ENCODE measurements at places on chromosomes 6 and 20. TPM values are rescaled to one million over a fixed set of nuclear protein-coding genes. Genes with fewer than 3 reads are reported as not detected.

The PPIL6 gene
- 8.8 TPM for total RNA-seq

GRCh38 chr6:135319819-135320218 lies 138.7 kb downstream of the MYB start:
- no peak for DNase-seq

DNA sequence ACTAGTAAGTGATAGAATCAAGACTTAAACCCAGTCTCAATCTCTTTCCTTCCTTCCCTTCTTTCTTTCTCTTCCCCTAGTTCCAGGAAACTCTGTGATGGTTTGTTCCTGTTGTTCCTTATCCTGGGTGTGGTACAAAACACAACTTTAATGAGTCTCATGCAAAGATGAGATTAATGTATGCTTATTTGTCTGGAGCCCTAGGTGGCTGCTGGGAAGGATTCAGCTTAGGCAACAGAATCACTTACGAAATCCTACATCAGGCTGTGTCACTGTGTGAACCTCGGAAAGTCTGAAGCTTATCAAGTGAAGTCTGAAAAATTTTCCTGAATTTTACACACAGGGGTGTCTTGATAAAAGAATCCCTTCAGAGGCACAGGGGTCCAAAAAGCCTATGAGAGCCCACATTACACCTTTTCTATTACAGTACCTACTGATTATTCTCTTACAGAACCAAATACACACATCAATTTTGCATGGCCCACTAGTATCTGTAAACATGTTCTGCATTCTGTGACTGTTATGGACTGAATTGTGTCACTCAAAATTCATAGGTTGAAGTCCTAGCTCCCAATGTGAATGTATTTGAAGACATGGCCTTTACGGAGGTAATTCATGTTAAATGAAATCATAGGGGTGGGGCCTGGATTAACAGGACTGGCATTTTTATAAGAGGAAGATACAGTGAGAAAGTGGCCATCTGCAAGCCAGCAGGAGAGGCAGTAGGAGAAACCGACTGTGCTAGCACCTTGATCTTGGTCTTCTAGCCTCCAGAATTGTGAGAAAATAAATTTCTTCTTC lies 144.7 kb downstream of the MYB start:
- DNase-seq: no peak

DNA sequence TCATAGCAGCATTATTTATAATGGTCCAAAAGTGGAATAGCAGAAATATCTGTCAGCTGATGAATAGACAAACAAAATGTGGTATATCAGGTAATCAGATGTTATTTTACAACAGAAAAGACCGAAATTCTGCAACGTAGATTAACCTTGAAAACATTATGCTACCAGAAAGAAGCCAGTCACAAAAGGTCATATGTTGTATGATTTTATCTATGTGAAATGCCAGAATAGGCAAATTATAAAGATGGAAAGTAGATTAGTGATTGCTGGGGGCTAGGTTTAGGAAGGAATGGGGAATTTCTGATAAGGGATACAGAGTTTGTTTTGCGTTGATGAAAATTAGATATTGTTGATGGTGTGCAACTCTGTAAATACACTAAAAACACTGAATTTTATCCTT lies 165.0 kb upstream of the STMND1 start:
- DNase-seq: no peak

- no peak for DNase-seq
Observed at GRCh38 chr20:61106438-61106837, 145.6 kb upstream of the CDH4 start.

GRCh38 chr6:73586416-73586974 lies 65.7 kb upstream of the EEF1A1 start:
- peak; percentile 21 for DNase-seq

GRCh38 chr6:111129013-111129412 lies 41.7 kb downstream of the SLC16A10 start:
- DNase-seq: peak; percentile 75

DNA sequence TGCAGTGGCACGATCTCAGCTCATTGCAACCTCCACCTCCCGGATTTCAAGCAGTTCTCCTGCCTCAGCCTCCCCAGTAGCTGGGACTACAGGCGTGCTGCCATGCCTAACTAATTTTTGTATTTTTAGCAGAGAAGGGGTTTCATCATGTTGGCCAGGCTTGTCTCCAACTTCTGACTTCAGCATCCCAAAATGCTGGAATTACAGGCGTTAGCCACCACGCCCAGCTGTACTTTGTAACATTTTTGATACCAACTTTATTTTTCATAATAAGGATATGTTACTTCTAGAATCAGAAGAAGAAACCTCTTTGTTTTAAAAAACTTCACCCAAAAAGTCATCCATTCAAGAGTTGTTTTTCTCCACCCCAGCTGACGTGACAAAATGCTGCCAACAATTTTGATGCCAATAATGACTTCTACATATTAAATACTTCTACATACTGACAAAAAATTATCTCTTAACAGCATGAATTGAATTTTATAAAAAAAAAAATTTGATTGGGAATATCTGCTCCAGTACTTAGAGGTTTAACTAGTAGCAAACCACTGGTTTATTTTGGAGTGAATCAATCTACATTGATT lies 22.5 kb upstream of the PRIM2 start:
- peak; percentile 41 for DNase-seq

The HSPA12B gene
- 0.03 TPM for total RNA-seq

GRCh38 chr6:81950877-81951276 lies 198.4 kb upstream of the TENT5A start:
- DNase-seq: no peak

GRCh38 chr6:139144490-139145085 lies 9.7 kb downstream of the HECA start:
- no peak for DNase-seq

DNA sequence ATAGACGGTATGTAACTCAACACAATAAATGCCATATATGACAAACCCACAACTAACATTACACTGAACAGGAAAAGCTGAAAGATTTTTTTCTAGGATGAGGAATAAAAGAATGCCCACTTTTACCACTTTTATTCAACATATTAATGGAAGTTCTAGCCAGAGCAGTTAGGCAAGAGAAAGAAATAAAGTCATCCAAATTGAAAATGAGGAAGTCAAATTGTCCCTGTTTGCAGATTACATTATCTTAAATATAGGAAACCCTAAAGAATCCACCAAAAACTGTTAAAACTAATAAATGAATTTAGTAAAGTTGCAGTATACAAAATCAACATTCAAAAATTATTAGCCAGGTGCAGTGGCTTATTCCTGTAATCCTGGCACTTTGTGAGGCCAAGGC lies 24.6 kb upstream of the ADGB start:
- no peak for DNase-seq

The VSTM2L gene
- 4.0 TPM for total RNA-seq

The AVP gene
- total RNA-seq: not detected

- no peak for DNase-seq
Observed at GRCh38 chr6:18214003-18214402, 50.3 kb downstream of the DEK start.

DNA sequence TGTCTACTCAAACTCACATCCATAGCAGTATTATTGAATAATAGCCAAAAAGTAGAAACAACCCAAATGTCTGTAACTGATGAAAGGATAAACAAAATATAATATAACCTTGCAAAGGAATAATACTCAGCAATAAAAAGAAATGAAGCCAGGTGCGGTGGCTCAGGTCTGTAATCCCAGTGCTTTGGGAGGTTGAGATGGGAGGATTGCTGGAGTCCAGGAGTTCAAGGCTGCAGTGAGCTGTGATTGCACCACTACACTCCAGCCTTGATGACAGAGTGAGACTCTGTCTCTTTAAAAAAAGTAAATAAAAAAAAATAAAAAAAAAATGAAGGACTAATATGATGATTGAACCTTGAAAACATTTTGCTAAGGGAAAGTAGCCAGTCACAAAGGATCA lies 22.1 kb upstream of the KIF16B start:
- DNase-seq: no peak

The HELZ2 gene
- total RNA-seq: 26.4 TPM

- peak; percentile 56 for DNase-seq
Observed at GRCh38 chr20:3980260-3981131, 34.9 kb downstream of the RNF24 start.

DNA sequence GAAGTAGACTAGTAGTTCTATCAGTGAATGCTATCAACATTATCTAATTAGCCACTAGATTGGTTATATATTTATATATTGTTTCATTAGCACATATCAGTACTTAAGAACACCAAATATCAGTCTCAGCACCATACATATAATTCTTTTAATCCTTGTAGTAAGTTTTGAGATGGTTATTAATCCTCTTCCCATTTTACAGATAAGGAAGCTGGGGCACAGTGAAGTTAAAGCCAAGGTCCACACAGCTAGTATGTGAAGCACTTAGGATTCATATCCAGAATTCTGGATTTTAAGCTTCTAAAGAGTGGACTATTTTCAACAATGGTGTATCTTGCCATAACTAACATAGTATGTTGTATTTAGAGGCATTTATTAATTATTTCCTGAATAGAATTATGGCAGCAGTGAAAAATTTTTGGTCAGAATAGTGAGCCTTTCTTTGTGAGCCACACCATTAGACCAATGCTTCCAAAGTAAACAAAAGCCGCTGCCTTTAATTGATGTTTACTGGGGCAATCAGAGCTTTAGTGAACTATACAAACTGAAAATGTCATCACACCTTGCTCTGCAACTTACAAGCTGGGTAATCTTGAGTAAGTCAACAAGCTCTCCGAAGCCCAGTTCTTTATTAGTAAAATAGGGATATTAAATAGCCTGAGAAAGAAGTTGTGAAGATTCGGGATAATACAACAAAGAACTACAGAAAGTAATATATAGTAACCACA lies 41.9 kb upstream of the HBS1L start:
- DNase-seq: no peak

DNA sequence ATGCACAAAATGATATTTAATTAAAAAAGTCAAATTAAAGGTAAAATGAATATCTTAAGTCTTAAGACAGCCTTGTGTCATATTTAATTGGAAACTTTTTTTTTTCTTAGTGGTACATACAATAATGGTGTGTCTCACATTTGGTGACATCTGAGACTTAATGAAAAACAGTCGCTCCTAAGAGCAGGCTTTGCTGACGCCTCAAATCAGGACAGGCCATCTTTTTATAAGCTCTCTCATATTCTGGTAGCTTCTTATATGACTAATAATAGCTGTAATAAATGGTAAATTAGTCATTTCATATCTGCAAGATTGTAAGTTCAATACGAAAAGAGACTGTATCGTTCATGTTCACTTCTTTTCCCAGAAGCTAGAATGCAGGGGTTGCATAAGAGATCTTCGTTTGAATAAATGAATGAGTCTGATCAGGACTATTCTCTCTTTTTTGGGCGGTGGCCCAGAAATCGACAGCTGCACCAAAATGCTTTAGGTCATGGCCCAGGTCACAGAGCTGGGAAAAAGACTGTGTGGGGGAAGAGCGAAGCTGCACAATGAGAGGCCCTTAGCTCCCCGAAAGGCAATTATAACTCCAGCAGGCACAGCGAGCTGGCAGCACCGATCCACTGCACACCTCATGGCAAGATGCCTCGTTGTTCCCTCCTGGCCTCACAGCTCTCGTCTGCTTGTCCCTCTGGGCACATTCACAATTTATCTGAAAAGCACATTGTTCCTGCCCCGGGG lies 69.4 kb downstream of the NRN1 start:
- DNase-seq: peak; percentile 61

The GSTA1 gene
- 2.2 TPM for total RNA-seq

DNA sequence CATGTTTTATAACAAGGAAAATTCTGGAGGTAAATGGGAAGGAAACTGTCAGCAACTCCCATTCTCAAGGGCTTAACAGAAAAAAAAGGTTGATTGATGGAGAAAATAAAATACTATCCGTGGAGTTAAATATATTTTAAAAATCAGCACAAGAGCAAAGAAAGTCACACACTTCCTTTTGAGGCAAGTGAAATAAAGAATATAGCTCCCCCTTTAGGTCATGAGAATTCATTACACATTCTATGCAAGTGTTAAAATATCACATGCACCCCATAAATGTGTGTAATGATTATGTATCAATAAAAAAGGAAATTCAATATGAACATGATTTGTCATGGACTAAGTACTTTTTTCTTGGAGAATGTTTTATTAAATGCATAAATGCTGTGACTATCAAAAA lies 349.2 kb downstream of the TPBG start:
- DNase-seq: no peak

The SCUBE3 gene
- total RNA-seq: 2.5 TPM

DNA sequence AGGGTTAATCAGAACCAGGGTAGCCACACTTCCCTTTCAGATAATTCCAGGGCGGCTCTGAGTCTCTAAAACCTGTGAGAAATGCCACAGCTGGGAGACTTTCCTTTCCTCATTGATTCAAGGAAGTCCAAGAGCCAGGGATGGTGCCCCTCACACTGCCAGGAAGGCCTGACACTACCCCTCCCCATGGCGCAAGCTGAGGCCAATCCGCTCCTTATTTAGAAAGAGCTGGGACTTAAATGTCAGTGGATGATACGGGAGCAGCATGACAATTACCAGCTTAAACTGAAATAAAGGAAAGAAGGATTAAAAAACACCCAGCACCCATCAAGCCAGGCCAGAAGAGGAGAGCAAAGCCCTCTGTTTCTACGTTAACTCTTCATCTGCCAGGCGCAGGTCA lies 244.4 kb downstream of the LRFN2 start:
- DNase-seq: no peak

The SIRPB1 gene
- not detected for total RNA-seq

DNA sequence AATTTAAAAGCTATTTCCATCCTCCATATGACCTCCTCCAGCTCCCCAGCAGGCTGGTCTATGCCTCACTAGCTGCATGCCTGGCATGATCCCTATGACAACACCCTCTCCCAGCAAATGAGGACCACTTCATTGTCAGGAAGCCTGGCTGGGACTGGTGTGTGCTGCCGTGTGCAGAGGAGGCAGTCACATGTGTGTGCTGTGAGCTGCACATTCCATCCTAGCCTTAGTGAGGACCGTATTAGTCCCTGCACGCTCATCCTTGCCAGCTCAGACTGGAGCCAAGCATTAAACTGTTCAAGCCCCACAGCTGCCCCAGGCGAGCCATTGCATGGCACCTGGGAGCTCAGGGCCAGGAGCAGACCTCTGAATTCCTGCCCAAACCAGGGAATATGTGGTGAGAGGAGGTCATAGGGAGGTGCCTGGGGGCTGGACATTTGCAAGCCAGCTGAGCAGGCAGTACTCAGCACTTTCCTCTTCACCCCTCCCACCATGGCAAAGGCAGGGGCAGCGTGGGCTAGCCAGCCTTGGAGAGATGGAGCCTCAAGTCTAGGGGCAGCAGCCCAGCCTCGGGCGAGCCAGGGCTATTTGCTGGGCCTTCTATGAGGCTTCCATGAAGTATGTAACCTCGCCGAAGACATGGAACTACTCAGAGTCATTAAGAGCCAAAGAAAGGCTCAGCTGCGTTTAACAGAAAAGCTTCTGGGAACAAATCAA lies 8.7 kb upstream of the CCN5 start:
- peak; percentile 76 for DNase-seq

DNA sequence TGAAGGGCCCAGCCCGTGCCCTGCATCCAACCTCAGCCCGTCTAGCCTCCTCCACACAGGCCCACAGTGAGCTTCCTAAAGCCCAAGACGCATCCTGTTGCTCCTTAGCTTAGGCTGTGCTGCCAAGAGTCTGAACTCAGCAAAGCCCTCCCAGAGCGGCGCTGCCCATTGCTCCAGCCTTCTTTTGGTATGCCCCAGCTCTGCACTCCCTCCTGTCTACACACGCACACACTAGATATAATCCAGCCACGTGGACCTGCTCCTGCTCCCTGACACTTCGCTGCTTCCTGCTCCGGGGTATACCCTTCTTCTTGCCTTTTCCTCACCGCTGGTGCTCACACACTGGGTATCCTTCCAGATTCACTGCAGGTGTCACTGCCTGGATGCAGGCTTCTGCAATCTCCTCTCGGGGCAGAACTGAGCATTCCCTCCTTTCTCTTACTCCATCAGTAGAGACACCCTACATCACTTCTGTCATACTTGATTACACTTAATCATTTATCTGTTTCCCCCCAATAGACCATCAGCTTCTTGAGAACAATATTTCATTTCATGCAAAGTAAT lies 23.8 kb downstream of the GABRR2 start:
- DNase-seq: no peak

The SIRPD gene
- total RNA-seq: not detected
